ENCODE measurements at places on chromosomes 6 and 20.

DNA sequence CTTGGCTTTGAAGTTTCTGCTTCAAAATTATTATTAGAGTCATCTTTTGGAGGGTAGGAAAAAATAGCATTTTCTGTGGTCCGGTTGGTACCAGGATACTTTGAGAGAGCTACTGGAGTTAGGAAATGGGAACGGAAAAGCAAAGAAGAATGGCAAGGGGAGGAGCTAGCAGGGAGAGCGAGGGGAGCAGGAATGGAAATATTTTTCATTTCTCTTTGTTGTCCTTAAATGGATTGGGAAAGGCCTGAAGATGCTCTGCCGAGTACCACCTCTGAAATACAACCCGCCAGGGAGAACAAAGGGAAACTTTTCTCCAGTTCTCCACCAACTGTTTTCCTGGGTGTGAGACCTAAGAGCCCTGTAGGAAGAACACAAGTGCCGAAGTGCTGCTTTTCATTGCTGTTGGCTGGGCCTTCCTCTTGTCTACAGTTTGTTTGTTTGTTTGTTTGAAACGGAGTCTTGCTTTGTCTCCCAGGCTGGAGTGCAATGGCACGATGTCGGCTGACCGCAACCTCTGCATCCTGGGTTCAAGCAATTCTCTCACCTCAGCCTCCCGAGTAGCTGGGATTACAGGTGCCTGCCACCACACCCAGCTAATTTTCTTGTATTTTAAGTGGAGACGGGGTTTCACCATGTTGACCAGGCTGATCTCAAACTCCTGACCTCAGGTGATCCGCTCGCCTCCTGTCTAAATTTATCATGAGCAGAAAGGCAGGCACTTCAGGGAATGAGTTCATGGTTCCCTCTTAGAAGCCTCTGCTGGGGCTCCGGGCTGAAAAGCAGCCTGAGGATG is 3.5 kb upstream of the TRAF3IP2 start:
- no peak for DNase-seq

GRCh38 chr6:22709803-22710202 is 140.4 kb downstream of the HDGFL1 start:
- no peak for DNase-seq

- DNase-seq: no peak
These were observed 48.6 kb downstream of the ASXL1 start for GRCh38 chr20:32406701-32407100.

- no peak for DNase-seq
These were observed at the start of gene TMEM244 for GRCh38 chr6:129860908-129861665. Gene TMEM244, minus strand, starts transcription at chr6:129861315. Its CDS starts 127 bp downstream, at chr6:129861188.

DNA sequence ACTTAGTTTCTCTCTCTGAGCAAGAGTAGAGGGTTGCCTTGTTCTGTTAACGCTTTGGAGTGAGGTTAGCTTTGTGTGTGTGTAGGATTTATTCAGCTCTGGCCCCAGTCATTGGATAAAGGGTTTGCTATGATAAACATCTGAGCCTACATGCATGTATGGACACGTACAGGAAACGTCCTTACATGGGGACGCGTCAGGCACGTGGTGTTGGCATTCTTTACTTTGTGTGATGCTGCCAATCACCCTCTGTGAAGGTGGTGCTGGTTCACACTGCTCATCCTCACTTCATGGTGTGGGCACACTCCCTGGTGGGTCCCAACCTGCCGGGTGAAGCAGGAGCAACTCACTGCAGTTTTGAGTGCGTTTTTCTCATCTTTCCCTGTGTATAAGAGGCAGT is 53.4 kb upstream of the CD93 start:
- DNase-seq: no peak

DNA sequence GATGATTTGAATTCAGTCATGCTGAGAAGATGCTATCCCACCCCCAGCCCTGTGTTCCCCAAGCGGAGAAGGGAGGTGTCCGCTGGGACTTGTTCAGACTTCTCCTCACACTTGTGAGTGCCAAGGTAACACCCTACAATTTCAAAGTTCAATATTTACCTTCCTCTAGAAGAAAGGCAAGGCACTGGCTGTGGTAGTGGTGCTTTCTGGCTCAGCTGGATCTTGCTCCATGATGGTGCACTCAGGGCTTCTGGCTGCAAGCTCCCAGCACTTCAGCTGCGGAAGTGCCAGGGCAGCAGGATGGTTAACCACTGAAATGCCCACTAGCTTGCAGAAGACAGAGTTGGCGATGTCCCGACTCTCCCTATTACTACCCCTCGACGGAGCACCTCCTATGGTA is 135.4 kb downstream of the MTFR2 start:
- DNase-seq: no peak

DNA sequence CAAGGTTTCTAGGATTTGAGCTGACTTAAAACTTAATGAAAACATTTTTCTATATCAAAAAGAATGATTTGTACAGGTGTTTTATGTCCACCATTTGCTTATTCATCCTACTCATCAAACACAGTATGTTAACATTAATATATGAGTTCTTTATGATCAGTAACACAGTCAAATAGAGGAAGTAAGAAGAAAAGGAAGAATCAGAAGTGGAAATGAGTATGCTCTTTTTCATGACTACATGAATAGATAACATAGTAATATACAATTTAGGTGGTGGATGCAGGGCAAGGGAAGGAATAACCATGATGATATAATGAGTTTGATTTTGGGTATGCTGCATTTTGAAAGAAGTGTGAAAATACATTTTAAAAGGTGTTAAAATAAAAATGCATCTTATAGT is 16.5 kb downstream of the KPNA5 start:
- DNase-seq: no peak

DNA sequence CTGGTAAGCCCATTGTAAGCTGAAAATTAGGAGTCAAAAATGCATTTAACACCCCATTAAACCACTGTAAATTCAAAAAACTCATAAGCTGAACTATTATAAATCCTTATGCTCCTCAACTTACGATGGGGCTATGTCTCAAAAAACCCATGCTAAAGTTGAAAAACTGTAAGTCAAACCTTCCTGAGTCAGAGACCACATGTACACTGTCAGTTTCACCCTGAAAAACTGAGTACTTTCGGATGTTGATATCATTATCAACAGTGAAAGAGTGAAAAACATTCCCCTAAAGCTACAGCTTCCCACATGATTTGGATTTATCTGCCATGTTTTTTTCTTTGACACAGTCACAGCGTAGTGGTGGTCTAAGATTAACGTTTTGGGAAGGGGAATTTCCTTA is 14.2 kb downstream of the RAB23 start:
- no peak for DNase-seq

DNA sequence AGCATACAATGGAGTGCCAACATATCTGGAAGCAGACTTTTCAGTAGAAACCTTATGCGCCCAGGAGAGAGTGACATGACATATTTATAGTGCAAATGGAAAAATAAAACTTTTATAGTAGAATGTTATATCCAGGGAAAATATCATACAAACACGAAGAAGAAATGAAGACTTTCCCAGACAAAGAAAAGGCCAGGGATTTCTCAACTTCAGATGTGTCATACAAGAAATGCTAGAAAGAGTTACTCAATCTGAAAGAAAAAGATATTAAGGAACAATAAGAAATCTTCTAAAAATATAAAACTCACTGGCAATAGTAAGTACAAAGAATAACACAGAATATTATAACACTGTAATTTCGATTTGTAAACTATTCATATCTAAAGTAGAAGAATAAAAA is 1269.3 kb downstream of the GRIK2 start:
- no peak for DNase-seq

DNA sequence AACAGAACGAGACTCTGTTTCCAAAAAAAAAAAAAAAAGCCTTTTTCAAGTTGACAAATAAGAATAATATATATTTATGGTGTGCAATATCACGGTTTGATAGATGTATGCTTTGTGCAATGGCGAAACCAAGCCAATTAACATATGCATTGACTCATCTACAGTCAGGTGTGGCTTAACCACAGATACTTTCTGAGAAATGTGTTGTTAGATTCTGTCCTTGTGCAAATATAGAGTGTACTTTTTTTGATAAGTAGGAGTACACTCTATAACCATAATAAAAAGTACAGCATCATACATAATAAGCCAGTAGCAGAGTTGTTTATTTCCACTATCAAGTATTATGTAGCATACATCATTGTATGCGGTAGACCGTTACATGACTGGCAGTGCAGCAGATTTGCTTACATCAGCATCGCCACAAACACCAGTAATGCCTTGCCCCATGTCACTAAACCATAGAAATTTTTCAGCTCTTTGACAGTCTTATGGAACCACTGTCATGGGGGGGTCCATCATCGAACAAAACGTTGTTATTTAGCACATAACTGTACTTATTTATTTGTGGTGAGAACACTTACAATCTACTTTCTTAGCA is 59.2 kb downstream of the TMEM170B start:
- no peak for DNase-seq

DNA sequence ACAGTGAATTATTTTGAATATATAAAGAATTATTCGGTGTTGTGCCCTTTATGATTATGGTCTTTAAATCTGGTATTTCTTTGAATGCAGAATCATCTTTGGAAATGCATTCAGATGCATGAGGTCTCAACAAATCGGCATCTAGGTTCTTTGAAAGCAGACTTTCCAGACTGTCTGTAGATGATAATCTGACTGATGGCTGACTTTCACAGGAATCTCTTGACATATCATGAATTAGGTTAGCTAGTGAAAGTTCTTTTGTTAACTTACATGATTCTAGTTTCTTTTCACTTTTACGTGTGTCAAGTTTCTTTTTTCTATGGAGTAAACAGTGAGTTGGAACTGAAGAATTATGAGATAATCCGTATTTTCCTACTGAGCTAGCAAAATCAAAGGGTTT is 17.1 kb downstream of the HBS1L start:
- DNase-seq: no peak

Data from HTR-8/SVneo (cell line).